Breast epithelium (tissue), 4 donors: ENCODE measurements at places on chromosomes 7 and 10. TPM values are rescaled to one million over a fixed set of nuclear protein-coding genes. Genes with fewer than 3 reads are reported as not detected.
A peak's percentile ranks its signal among the peaks of the same experiment; 100 is the strongest.

SLC26A4 gene
- total RNA-seq: 0.44 TPM

ZNF22 gene
- total RNA-seq: 32.0 TPM

ZNF853 gene
- 5.8 TPM for total RNA-seq

C10orf143 gene
- 2.1 TPM for total RNA-seq

SEMA3D gene
- 7.0 TPM for total RNA-seq

SDK1 gene
- total RNA-seq: 6.6 TPM

NODAL gene
- total RNA-seq: not detected

ASZ1 gene
- not detected for total RNA-seq

PPP1R9A gene
- 19.3 TPM for total RNA-seq

AEBP1 gene
- total RNA-seq: 85.6 TPM

IFIT1B gene
- total RNA-seq: not detected

LRRC17 gene
- 19.3 TPM for total RNA-seq

DNA sequence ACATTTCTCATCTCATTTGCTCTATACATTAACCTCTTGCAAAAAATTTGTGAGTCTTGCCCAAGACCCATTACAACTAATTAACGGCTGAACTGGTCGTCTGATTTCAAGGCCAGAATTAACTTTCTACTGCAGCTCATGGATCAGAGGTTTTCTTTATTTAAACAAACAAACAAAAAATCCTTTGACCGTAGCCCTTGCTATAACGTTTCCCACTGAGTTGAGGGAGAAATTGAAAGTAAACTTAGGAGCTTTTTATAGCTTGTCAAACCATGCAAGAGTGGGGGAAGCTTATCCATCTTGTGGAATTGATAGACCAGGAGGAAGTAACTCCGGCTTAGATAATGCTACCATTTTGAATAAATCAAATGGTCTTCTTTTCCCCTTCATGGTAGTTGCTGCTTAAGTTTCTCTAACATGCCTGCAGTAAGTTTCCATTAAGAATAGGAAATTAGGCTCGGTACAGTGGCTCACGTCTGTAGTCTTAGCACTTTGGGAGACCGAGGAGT, 3.3 kb downstream of the SRGN start:
- H3K4me3 ChIP-seq: no peak overlapping the region
- H3K27ac ChIP-seq: peak overlapping the region; percentile 57
- no peaks in the 10 kb centered on the region for H3K4me1 ChIP-seq

DNA sequence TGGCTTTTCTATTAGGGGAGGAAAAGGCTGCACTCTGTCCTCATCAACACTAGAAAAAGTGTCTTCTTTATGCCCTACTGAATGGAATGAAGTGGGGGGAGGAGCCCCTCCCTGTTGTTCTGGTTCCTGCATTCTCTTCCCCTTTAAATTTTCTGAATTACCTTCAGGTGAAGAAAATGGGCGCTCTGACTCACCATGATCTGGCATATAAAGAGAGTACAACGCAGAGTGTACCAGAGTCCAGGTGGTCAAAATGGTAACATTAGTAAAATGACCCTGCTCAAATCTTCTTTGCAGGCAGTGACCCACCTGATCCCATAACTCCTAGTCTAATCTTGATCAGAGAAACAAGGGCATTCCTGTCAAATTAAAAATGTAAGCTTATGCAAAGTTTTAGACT, 80.7 kb downstream of the THSD7A start:
- no peak overlapping the region for H3K27ac ChIP-seq
- DNase-seq: no peak
- no peak overlapping the region for H3K4me3 ChIP-seq
- H3K36me3 ChIP-seq: no peaks in the 10 kb centered on the region

DNA sequence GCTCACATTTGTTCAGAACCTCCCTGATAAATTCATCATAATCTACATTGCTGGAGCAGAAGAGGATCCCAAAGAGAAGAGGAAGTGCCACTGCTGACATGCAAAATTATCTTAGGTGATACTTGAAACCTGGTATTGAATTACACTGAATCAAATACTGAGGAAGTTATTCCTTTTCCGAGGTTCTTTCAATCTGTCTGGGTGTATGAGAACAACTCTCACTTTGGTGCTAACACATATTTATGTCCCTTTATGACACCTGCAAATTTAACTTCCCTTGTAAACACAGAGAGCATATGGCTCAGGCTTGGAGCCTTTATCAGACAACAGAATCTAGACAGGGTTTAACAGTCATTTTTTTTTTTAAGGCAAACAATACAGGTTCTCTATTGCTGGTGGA, 131.4 kb downstream of the SRPK2 start:
- no peaks in the 10 kb centered on the region for H3K36me3 ChIP-seq
- H3K4me1 ChIP-seq: peaks cover 6% of the 10 kb centered on the region
- H3K27ac ChIP-seq: peak overlapping the region; percentile 52
- H3K4me3 ChIP-seq: no peak overlapping the region
- no peaks in the 10 kb centered on the region for H3K27me3 ChIP-seq

GRCh38 chr7:116194115-116194514, 16.2 kb upstream of the TES start:
- H3K27me3 ChIP-seq: no peaks in the 10 kb centered on the region
- H3K36me3 ChIP-seq: no peaks in the 10 kb centered on the region
- H3K27ac ChIP-seq: no peak overlapping the region
- DNase-seq: no peak
- H3K4me1 ChIP-seq: no peaks in the 10 kb centered on the region
- no peak overlapping the region for H3K4me3 ChIP-seq

DNA sequence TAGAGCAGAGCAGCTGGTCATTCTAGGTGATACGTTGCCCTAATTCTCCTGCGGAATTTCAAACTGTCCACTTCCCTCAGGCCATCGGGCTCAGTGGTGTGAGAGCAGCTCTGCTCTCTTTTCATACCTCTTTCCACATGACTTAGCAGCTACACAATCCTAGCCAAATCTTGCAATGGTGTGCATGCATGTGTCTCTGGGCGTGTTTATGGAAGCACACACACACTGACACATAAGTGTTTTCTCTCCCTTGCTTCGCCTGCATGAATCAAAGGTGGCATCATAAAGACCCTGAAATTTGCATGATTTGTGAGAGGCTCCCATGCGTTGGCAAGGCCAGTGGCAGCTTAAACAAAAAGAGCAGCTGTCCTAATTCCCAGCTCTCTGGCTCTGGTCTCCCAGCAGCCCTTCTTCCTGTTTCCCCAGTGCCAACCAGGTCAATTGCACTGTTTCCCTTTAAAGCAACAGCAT, 1189.5 kb downstream of the GATA3 start:
- no peaks in the 10 kb centered on the region for H3K36me3 ChIP-seq
- no peak overlapping the region for H3K4me3 ChIP-seq
- no peak overlapping the region for H3K27ac ChIP-seq

GRCh38 chr7:56174346-56174874, 58.2 kb upstream of the NUPR2 start:
- DNase-seq: no peak
- no peaks in the 10 kb centered on the region for H3K27me3 ChIP-seq
- no peaks in the 10 kb centered on the region for H3K4me1 ChIP-seq
- H3K27ac ChIP-seq: no peak overlapping the region
- peak overlapping the region; percentile 50 for H3K4me3 ChIP-seq

GRCh38 chr10:86931872-86932271, 25.5 kb downstream of the MMRN2 start:
- DNase-seq: no peak
- H3K27me3 ChIP-seq: no peaks in the 10 kb centered on the region
- H3K36me3 ChIP-seq: no peaks in the 10 kb centered on the region

GRCh38 chr10:80202934-80203834, 2.2 kb downstream of the ANXA11 start:
- peak; percentile 55 for DNase-seq
- H3K4me1 ChIP-seq: peaks cover 16% of the 10 kb centered on the region
- H3K27ac ChIP-seq: peak overlapping the region; percentile 97
- no peaks in the 10 kb centered on the region for H3K36me3 ChIP-seq

DNA sequence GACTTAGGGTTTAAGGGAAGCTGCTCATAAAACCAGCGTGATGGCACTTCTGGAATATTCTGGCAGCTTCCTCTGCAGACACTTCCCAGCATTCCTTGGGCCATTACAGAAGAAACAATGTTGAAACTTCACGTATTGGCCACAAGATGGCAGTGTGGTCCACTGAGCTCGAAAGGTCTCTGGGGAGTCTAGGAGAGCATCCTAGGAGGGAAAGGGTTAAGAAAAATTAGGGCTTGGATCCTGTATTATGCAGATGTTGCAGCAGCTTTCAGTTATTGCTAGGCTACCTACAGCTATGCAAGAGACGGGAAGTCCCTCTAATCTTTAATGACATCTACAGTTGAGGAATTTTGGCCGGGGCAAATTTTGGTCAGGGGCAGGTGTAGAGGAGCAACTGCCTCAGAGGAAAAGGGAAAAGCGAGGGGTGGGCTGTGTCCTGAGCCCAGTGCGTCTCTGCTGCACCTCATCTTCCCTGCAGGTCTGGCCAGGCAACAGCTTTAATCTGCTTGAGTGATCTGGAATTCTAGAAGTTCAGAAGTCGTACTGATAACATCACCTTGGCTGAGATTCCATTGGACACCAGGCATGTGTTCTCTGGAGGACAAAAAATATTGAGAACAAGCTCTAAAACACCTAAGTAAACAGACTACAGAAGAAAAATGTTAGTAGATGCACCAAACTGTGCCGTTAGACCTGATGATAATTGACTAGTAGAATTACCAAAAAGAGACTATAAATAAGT, 220.8 kb upstream of the PRSS58 start:
- H3K27me3 ChIP-seq: no peaks in the 10 kb centered on the region
- no peak overlapping the region for H3K27ac ChIP-seq
- no peaks in the 10 kb centered on the region for H3K36me3 ChIP-seq
- H3K4me3 ChIP-seq: no peak overlapping the region

GRCh38 chr7:80900583-80901576, 18.0 kb downstream of the SEMA3C start:
- no peak overlapping the region for H3K4me3 ChIP-seq
- peak overlapping the region; percentile 58 for H3K27ac ChIP-seq
- DNase-seq: no peak
- H3K4me1 ChIP-seq: no peaks in the 10 kb centered on the region
- no peaks in the 10 kb centered on the region for H3K27me3 ChIP-seq

GRCh38 chr7:27961255-27961654, 219.3 kb downstream of the JAZF1 start:
- no peak overlapping the region for H3K4me3 ChIP-seq
- no peak for DNase-seq

- no peaks in the 10 kb centered on the region for H3K36me3 ChIP-seq
- H3K27me3 ChIP-seq: no peaks in the 10 kb centered on the region
- DNase-seq: no peak
- H3K4me3 ChIP-seq: no peak overlapping the region
- no peak overlapping the region for H3K27ac ChIP-seq
- no peaks in the 10 kb centered on the region for H3K4me1 ChIP-seq
Measured at GRCh38 chr7:116734710-116735109, 62.7 kb downstream of the MET start.

DNA sequence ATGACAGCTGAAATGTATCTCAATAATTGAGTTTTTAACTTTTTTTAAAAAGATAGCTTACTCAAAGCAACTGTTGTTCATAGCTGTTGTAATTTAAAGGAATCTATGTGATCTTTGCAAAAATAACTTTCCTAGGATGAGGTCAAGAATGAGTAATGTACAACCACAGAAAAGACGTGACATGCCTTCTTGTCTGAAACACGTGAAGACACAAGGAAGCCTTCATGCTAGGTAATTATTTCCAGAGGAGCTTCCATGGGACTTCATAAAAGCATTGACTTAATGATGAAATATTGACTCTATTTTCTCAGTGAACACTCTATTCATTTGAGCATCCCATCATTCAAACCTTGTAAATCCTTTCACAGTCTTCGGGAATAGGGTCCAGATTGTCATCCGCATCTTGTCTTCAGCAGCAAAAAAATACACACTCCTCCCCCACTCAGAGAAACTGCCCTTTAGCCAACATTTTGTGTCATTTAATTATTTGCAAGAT, 528.0 kb downstream of the NRG3 start:
- no peak overlapping the region for H3K4me3 ChIP-seq
- H3K4me1 ChIP-seq: no peaks in the 10 kb centered on the region
- no peak for DNase-seq
- no peaks in the 10 kb centered on the region for H3K36me3 ChIP-seq
- H3K27ac ChIP-seq: no peak overlapping the region
- no peaks in the 10 kb centered on the region for H3K27me3 ChIP-seq

DNA sequence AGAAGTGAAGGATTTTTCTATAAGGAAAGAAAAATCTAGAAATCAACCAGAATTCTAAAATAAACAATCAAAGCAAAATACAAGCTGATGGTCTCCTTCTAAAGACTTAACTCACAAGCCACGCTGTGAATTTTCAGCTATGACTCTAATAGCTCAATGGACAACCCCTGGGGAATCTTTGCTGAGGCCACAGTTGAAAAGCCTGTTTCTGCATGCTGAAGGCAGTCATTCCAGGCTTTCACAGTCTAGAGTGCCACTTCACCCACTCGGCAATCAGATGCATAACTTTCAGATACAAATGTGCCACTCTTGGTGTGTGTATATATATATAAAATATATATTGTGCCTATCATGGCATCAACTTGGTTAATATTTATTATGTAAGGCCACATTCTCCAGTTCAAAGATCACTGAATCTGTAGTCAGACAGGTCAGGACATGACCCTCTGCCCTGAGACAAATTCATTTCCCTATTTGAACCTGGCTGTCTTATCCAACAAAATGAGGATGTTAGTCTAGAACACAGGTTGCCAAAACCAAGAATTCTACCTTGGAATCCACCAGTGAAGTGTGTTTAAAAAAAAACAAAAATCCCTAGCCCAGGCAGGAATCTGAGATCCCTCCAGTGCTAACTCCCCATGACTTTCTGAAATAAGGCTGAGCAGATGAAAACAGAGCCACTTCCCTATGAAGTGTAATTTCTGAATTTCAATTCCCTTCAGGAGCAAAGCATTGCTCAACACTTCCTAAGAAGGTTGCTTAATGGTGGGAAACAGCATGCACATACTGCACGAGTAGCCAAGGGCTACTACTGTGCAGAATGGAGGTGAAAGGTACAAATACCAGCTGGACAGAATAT, 9.9 kb downstream of the LIPA start:
- H3K4me1 ChIP-seq: no peaks in the 10 kb centered on the region
- H3K27me3 ChIP-seq: no peaks in the 10 kb centered on the region
- no peak for DNase-seq
- H3K4me3 ChIP-seq: no peak overlapping the region

DNA sequence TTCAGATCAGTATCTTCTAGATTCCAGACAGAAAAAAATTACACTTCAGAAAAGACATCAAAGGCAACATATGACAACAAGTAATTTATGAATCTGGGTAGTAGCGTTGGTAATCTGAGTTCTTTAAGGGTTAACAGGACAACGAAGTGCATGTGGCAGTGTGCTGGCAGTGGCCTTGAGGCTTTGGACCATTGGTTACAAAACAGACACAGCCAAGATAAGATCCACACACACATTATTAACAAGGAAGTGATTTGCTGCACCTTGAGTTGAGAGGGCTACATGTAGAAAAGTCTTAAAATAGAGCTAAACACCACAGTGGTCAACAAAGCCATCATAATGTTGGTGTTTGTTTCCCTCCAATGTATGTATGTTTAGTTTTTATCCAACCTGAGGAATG, 40.6 kb downstream of the AKR1D1 start:
- no peaks in the 10 kb centered on the region for H3K36me3 ChIP-seq
- H3K4me1 ChIP-seq: no peaks in the 10 kb centered on the region
- DNase-seq: no peak
- H3K27ac ChIP-seq: no peak overlapping the region
- no peaks in the 10 kb centered on the region for H3K27me3 ChIP-seq

- H3K27ac ChIP-seq: no peak overlapping the region
- no peaks in the 10 kb centered on the region for H3K4me1 ChIP-seq
- H3K36me3 ChIP-seq: no peaks in the 10 kb centered on the region
- H3K27me3 ChIP-seq: no peaks in the 10 kb centered on the region
- DNase-seq: no peak
- no peak overlapping the region for H3K4me3 ChIP-seq
Measured at GRCh38 chr7:156082048-156083040, 270.1 kb upstream of the SHH start.

GRCh38 chr10:44863344-44864047, 47.6 kb upstream of the TMEM72 start:
- H3K27ac ChIP-seq: peak overlapping the region; percentile 75
- H3K4me1 ChIP-seq: no peaks in the 10 kb centered on the region
- H3K36me3 ChIP-seq: no peaks in the 10 kb centered on the region
- H3K4me3 ChIP-seq: no peak overlapping the region
- H3K27me3 ChIP-seq: no peaks in the 10 kb centered on the region
